ENCODE measurements at places on chromosomes 6 and 20.

DNA sequence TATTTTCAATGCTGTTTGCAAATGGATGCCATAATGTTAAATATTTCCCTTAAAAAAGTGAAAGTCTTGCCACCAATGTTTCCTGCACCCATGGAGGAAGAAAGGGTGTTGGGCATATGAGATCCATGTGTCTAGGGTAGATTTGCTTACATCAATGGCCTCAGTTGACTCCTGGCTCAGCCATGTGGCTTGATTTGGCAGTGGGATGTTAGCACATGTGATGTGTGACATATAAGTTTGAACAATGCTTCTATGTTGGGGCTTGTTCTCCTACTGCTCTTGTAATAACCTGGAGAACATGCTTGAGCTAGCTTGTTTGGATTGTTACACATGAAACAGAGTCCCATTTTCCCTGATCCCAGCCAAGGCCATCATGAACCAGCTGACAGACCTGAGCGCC is 187.6 kb downstream of the SCP2D1 start:
- no peak for DNase-seq

DNA sequence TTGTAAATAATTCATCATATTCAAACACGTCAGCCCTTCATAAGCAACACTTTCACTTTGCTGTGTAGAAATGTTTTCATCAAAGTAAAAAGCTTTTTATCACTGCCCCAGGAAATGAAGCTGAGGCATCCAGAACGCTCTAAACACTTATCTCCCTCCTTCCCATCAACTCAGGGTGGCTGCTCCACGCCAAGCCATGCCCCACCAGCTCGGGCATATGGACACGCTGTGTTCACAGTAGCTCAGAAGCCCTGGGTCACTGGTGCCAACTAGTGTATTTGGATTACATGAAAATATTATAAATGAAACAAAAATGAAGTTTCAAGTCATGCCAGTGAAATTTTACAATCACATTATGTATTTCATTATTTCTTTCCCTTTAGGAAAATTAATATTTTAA is 10.3 kb downstream of the PDE10A start:
- DNase-seq, result no peak

- DNase-seq, result no peak
These were observed 133.5 kb upstream of the CLDN20 start for GRCh38 chr6:155130161-155130853.

GRCh38 chr6:108730635-108731515 is 117.3 kb upstream of the ARMC2 start:
- no peak for DNase-seq

- no peak for DNase-seq
These were observed 27.0 kb downstream of the NUP153 start for GRCh38 chr6:17679726-17680125.

GRCh38 chr6:32369660-32370059 is 2.0 kb downstream of the TSBP1 start:
- DNase-seq, result no peak

DNA sequence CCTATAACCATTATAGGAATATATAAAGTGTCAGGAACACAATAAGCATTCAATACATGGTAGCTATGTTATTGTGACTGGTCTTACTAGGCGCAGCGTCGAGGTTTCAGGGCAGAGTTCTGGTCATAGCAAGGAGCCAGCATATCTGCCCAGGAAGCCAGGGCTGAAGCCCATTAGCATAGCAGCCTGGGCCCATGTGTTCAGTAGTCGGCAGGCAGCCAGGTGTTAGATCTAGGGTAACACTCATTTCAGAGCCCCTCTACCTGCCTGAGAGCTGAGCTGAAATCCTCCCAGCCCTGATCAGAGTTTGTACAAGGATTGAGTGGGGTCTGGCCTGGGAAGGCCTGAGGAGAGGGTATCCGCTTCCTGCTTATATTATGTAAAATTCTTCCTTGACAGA is 32.1 kb downstream of the C20orf173 start:
- DNase-seq, result no peak

GRCh38 chr20:44540834-44541233 is 19.0 kb upstream of the SERINC3 start:
- no peak for DNase-seq

GRCh38 chr20:58223358-58223941 is 5.0 kb downstream of the ANKRD60 start:
- DNase-seq, result no peak

GRCh38 chr6:13425943-13426931 is 61.2 kb downstream of the GFOD1 start:
- DNase-seq, result no peak

DNA sequence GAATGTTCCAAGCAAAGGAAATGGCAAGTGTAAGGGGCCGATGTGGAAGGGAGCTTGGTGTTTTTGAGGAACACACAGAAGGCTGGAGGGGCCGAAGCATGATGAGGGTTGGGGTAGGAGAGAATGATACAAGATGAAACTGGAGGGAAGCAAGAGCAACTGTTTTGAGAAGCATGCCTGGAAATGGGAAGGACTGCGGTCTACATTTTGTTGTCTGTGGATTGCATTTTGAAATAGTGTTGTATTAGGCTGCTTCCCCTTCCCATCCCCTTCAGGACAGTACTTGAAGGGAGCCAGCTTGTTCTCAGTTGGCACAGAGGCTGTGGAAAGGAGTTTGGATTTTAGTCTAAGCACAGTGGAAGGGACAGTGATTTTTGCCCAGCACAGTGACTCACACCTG is 2.2 kb downstream of the TM9SF4 start:
- no peak for DNase-seq

DNA sequence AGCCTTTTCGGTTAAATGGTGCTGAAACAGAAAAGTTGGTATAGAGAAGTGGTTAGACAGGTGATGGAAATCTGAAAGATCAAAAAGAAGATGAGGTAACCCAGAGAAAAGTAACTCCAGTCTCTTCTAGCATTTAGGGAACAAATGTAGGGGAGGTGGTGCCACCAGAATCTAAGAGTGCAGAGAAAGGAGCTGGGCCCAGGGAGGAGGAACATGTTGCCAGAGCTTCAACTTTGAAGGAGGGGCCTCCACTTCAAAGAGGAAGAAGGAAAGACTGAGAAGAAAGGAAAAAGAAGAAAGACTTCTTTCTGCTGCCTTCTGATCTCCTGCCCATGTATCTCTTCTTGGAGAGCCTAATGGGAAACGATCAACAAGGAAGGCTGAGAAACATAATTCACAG is 23.5 kb upstream of the ATRN start:
- DNase-seq, result no peak

- no peak for DNase-seq
These were observed 145.1 kb upstream of the NRSN1 start for GRCh38 chr6:23980965-23981364.

- no peak for DNase-seq
These were observed 442.2 kb upstream of the MAN1A1 start for GRCh38 chr6:119791736-119792135.

GRCh38 chr6:16769131-16769985 is 8.1 kb upstream of the ATXN1 start:
- no peak for DNase-seq

DNA sequence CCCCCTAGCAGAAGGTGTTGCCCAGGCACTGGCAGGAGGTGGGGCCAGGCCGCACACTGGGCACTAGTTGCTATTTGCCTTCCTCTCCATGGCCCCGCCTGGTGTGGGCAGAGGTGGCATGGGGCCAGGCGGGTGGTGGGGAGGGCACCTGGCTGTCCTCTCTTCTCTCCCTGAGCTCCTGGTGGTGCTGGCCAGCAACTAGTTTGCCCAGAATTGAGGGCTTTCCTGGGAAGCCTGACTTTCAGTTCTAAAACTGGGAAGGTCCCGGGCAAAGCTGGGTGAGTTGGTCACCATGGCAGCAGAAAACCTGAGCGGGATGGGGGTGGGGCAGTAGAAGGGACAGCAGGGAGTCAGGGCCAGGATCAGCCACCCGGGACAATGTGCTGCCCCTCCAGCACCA is 48.2 kb downstream of the RBM38 start:
- DNase-seq, result no peak

DNA sequence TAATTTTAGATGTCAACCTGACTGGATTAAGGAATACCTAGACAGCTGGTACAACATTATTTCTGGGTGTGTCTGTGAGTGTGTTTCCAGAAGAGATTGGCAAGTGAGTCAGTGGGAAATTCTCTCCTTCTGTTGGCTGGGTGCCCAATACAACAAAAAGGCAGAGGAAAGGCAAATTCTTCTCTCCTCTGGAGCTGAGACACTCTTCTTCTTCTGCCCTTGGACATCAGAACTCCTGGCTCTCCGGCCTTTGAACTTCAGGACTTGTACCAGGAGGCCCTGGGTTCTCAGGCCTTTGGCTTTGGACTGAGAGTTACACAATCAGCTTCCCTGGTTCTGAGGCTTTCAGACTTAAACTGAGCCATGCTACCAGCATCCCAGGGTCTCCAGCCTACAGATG is 7.8 kb upstream of the BTN3A1 start:
- DNase-seq, result no peak

DNA sequence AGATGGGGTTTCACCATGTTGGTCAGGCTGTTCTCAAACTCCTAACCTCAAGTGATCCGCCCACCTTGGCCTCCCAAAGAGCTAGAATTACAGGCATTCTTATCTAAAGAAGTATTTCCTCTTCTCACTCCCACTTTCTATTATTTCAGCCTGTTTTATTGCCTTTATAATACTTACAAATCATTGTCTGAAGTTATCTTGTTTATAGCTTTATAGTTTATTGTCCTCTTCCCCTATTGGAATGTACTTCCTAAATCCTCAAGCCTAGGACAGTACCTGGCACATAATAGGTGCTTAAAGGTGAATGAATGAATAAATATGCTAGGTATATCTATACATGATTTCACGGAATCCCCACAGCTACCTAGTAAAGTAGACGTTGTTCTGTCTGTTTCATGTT is 37.8 kb upstream of the RNF182 start:
- no peak for DNase-seq
